ENCODE measurements at places on chromosomes 2 and 18.

DNA sequence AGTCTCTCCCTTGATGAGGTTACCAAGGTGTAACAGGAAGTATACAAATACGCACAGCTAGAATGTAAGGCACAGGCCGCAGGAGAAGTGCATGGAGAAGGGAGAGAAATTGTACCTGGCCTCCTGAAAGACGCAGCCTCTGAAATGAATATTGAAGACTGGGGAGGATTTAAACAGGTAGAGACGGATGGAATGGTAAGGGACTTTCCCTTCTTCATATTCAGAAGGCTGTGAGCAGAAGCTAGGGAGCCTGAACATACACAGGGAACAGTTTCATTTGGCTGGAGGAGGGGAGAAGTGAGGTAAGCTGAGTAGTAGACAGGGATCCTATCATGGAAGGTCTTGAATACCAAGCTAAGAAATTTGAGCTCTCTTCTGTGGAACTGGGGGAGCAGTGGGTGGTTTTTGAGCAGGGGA, 112.7 kb downstream of the ANKRD44 start:
- DNase-seq: no peak

DNA sequence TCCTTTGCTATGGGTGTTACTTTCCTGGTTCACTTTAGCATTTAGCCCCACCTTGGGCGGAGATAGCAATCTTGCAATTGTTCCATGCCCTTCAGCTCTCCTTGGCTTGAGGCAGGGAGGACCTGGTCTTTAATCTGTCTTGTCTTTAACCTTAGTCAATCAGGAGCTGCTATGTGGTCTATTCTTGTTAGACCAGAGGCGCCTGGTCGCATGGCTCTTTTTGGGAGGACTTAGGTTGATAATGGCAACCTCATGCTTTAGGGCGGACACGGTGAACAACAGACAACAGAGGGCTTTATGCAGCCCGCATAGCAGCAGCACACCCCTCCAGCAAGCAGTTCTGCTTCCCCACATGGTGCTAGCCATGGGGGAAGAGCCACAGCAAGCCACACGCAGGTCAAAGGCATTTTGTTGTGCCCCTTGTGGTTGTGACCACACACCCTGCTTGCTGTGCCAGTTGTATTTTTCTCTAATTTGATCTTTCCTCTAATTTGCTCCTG, 17.7 kb upstream of the ZDBF2 start:
- no peak for DNase-seq

DNA sequence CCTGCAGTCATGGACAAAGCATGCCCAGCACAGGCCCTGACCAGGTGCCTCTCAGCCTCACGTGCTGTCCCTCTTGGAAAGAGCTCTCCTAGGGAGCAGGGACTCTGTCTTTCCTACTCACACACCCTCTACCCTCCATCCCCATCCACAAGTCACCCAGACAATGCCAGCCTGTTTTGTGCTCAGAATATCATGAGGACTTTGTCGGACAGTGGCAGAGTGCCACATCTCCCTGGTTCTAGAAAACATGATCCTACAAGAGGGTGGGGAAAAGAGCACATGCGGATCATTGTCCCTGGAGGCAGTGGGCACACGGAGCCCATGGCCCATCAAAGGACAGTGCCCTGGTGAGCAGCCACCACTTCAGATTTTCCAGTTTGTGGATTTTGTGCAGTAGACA, 3.7 kb upstream of the MAL start:
- DNase-seq: no peak

DNA sequence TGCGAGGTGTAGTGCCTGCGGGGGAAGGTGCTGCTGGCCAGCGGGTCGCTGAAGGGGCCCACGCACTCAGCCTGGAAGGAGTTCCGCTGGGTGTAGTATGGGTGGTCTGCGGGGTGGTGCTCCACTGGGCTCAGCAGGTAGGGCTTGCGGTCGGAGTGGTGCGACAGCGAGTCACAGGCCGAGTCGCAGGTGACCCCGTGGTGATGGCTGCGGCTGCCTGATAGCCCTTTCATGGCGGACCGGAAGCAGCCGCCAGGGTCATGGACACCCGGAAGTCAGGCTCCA, 429.8 kb downstream of the TGIF1 start:
- DNase-seq: no peak

DNA sequence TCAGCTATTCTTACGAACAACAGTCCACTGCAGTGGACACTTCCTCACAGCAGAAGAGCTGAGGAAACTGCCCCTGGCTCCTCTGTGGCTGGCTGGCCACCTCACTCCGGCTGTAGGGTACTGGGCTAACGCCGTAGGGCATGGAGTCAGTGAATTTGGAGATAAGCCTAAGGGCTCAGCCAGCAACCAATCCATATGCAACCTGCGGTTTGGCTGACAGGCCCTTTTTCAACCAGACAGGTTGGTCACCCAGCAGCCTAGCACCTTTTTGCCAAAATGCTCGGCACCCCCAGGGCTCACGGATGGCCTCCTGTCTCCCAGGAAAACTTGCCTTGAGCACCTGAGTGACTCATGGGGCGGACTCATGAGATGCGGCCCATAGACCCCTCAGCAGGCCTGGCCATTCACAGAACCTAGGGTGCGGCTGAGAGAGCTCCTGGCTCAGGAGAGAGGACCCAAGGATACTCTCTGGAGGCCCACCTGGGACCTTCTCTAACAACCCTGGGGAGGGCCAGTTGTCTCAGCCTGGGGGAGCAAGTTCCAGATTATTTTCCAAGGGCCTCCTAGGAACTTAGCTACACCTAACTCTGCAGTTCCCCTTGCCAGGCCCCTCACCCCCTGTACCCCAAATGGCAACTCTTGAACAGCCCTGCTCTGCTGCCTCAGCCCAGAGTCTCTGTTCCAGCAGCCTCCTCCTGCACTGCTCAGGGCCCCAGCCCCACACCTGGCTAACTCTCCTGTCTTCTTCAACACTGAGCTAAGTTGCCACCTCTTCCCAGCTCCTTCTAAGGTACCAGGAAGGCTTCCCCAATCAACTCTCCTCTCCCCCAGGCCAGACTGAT, 252.1 kb downstream of the CYP26B1 start:
- no peak for DNase-seq

GRCh38 chr2:225309516-225309915, 90.0 kb upstream of the NYAP2 start:
- DNase-seq: no peak

DNA sequence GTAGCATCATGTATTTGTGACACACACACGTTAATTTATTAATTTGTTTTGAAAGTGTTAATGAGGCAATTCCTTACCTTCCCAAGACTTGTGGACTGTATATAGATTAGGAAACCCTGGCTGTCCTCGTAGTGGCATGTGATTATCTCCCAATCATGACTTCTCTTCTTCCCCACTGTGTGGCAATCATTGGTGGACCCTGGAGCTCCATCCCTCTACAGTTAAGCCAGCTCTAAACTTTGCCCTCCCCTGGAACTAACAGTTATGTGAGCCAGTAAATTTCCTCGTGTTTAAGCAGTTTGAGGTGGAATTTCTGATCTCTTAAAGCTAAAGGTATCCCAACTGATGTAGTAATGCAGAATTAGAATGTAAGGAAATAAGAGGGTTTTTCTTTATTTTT, 22.0 kb downstream of the GALNT1 start:
- DNase-seq: no peak

DNA sequence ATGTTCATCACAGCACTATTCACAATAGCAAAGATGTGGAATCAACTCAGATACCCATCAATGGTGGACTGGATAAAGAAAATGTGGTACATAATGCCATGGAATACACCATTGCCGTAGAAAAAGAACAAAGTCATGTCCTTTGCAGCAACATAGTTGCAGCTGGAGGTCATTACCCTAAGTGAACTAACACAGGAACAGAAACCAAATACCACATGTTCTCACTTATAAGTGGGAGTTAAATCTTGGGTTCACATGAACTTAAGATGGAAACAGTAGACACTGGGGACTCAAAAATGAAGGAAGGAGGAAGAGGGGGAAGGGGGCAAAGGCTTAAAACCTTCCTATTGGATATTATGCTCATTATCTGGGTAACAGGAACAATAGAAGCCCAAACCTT, 228.1 kb upstream of the RAB6C start:
- no peak for DNase-seq

DNA sequence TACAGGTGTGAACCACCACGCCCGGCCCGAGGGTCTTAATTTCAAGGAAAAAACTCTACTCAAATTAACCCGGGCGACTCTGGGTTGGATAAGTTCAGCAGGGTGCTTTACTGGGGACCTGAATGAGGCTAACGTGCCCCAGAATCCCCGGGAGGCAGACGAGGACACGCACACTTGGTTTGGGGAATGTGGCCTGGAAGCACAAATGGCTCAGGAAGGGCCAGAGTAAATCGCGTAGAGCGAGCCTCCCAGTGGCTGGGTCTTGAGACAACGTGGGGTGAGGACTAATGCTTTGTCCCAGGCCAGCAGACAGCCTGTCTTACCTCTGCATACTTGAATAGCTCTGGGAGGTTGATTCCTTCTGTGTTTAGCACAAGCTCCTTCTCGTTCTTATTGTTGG, 75.8 kb downstream of the POLR1A start:
- no peak for DNase-seq

GRCh38 chr2:37550190-37550589, 121.3 kb downstream of the CDC42EP3 start:
- DNase-seq: no peak

DNA sequence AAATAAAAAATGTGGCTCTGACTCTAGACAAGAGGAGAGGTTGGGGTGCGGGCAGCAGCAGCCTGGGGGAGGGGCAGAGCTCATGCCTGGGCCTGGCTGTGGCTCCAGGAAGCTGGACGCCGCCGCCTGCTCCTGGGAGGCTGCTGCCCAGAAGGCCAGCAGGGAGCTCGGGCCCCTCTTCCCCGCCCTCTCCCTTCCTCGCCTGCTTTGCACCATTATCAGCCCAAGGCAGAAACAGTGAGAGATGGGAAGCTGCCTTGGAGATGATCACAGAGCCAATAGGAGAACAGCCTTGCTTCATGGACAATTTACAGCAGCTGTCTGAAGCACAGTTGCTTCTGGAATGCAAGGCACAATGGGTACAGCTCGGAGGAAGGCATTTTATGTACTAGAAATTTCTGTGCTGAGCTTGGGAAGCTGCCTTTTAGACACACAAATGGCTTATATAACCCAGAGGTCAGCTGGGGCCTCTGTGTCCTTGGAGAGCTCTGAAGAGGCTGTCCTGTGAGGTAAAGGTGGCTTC, 55.3 kb upstream of the AFF3 start:
- no peak for DNase-seq

GRCh38 chr2:197710424-197711042, 5.4 kb downstream of the MARS2 start:
- DNase-seq: no peak

- no peak for DNase-seq
These were observed 104.2 kb downstream of the ZNF521 start for GRCh38 chr18:25247725-25248124.

- DNase-seq: no peak
These were observed 33.4 kb upstream of the ABCA12 start for GRCh38 chr2:215171796-215172195.

DNA sequence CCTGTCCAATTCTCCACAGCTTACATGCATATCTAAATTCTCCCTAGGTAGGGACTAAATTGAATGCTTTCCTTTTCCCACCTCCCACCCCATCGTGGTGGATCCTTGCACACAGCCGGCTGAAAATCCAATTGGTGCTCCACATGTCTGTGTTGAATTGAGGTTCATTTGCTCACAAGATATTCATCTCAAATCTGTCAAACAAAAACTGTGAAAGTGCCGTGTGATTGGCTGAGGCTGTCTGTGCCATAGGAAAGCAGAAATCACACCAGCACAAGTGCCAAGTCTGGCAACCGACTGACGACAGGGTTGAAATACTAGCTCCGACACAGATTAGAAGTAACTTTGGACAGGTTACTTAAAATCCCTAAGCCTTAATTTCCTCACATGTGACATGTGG, 823.3 kb downstream of the TDRD15 start:
- DNase-seq: no peak

DNA sequence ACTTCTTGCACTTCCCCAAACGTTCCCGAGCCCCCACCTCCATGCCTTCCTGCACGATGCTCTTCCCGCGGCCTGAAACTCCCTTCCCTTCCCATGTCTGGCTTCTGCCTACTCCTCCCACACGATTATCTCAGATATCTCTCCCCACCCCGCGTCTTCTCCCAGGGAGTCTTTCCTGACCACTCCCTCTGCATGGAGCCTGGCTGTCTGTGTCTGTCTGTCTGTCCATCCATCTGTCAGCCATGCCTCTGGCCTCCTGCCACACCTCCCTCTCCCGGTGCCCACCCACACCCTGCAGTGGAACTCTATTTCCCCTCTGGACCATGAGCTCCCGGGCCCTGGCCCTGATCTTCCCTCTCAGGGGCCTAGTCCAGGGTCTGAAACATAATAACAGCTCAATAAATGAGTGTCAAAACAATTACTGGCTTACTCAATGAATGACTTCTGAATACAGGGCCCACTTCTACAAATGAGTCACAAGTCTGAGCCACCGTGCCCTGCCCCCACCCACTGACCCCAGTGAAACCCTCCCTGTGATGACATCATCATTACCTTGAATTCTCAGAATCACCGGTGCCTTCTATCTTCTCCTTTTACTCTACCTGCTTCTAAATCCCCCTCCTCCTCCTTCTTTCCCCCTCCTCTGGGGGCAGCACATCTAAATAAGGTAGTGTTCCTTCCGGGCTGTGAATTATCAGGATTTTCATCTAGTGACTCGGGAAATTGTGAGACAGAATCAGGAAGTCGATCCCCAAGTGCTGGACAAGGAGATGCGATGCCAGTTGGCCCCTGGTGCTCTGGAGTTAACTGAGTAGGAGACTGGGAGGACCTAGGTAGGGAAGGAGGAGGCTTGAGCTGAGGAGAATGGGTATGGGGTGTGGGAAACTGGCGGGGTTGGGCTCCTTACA, 46.1 kb upstream of the PLB1 start:
- no peak for DNase-seq

- peak; percentile 52 for DNase-seq
These were observed 33.3 kb downstream of the NDUFA10 start for GRCh38 chr2:239991689-239992314.

DNA sequence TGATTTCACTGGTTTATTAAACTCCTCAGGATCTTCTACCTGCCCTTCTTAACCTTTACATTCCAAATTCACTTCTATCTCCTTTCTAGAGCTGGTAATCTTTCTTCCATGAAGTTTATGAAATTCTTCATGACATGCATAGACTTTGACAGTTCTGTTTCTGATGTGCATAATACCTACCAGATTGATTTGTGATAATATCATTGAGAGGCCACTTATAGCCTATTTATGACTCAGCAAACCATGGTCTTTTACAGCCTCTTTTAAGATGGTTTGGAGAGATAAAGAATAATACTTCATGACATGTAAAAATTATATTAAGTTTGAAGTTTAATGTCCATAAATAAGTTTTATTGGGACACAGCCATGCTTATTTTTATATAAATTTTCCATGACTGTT, 14.0 kb downstream of the SCN2A start:
- no peak for DNase-seq

GRCh38 chr2:19607931-19608771, 249.7 kb upstream of the OSR1 start:
- DNase-seq: no peak

Measured in DND-41 (cell line).